Right kidney (tissue), 9 donors: ENCODE measurements at places on chromosomes 7 and 10.
A peak's percentile ranks its signal among the peaks of the same experiment; 100 is the strongest.

GRCh38 chr7:10592604-10593003 lies 381.1 kb upstream of the PHF14 start:
- no peak for DNase-seq

DNA sequence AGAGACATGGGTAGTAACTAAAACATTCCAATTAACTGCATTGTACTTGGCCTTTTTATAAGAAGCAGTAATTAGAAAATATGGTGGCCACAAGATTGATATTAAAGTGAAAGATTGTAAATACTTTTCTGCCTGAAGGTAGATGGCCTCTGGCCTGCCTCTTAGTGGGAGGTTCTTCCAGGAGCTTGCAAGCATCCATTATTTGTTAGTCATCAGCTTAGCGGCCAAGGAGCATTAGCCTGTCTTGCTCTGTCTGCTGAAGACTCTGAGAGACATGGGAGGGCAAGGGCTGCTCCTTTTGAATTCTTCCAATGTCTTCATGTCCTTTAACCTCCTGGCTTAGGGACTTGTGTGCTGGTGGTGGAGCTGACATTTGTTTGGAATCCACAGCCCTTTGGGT lies 80.4 kb downstream of the TCF7L2 start:
- DNase-seq, result no peak

- no peak for DNase-seq
These were observed 110.6 kb downstream of the RAB11FIP2 start for GRCh38 chr10:117936141-117936540.

DNA sequence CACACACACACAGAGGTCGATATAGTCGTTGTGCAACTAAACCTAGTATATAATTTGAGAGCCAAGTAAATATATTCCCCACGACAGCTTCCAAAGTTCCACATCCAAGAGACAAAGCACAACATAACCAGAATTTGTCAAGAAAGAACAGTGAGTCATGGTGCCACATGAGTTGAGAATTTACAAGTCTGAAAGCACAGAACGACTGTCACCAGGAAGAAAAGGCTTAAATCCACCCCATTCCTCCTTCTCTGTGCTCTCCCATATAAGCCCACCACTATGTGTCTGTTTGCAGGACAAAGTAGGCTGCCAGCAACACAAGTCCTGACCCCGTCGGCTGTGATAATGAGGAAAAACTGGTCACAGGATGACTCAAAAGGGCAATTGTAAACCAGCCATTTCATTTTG lies 32.8 kb downstream of the GSAP start:
- DNase-seq, result no peak

GRCh38 chr10:127168261-127168660 lies 28.1 kb downstream of the INSYN2A start:
- DNase-seq, result no peak

DNA sequence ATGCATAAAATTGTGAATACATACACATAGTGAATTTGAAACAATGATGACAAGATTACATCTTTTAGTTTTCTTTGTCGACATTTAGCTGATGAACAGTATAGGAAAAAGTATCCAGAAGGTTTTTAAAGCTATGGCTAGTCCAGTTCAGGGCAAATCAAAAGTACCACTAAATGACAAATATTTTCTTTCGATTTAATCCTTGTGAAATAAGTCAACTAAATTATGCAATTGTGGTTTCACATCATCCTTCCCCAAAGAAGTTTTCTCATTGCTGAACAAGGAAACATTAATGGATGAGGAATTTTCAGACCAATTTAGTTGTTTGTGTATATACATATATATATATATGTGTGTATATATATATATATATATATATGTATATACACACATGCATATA lies 774.0 kb downstream of the DNAJB9 start:
- no peak for DNase-seq

GRCh38 chr10:7233259-7233991 lies 177.4 kb downstream of the SFMBT2 start:
- DNase-seq, result no peak

- DNase-seq, result no peak
These were observed 18.5 kb upstream of the SEMA3C start for GRCh38 chr7:80937336-80937735.

DNA sequence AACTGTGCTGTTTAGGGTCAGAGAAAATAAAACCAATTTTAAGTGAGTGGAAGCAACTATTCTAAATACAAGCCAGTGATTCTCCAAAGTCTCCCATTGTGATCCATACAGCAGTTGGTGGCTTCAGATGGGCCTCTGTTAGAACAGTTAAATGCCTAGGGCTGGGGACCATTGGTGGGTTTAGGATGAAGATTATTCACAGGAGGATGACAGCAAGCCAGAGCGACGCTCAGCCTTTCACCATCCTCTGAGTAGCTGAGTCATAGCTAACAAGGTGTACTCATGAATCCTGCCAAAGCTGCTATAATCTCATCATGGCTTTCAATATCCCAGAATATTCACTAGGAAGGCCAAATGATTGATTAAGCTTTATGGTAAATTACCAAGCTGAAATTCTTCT lies 39.6 kb downstream of the STARD3NL start:
- no peak for DNase-seq

- DNase-seq, result peak; percentile 7
These were observed 62.3 kb downstream of the C10orf120 start for GRCh38 chr10:122637376-122637775.

GRCh38 chr7:123750389-123751230 lies 1.8 kb upstream of the WASL start:
- no peak for DNase-seq

- DNase-seq, result no peak
These were observed 43.0 kb downstream of the SHOC2 start for GRCh38 chr10:110962443-110962842.
